Activated T-cell treated with anti-CD3 and anti-CD28 coated beads for 1 hour (primary cell): ENCODE measurements at places on chromosomes 11 and 22.

DNA sequence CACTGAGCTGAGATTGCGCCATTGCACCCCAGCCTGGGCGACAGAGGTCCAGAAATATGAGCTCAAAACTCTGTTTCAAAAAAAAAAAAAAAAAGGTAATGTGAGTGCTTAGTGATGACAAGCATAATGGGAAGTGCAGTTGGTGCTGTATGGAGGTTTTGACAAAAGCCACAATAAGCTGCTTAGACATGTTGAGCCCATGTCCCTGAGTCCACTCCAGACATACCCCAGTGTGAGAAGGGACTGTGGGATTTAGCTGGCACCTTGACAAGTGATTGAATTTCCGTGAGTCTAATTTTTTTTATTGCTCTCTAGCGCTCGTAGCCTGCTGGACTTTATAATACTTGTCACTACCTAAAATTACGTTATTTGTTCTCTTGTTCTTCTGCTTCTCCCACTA lies 15.1 kb upstream of the LGR4 start:
- no peak for DNase-seq

DNA sequence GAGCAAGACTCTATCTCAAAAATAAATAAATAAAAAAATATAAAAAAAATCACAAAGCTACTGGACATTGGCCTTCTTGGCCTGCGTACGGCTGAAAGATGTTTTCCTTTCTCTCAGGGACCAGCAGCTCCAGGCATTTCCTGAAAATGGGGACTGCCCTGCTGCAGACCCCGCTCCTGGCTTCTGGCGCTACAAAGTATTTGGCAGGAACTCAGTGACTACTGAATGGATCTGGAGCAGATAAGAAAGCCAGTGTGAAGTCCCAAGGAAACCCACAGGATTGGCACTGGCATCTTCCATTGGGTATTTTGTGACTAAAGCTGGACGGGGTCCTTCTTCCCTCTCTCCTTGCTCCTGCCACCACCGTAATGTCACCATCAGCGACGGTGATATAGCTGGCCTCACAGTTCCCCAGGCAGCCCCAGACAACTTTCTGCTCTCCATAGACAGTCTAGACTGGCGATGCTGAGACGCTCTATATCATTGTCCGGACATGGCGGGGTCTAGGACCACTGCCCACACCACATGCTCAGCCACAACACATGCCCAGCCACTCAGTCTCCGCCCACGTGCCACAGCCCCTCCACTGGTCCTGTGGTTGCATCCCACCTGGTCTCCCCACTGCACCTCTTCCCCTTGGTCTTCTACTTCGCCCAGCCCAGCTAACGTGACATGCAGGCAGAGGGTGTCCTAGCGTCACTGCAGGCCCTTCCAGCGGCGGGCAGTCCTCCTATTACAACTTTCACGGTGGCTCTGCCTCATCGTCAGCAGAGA lies 22.7 kb upstream of the YPEL1 start:
- DNase-seq = no peak

GRCh38 chr11:131895865-131896264 lies 525.5 kb downstream of the NTM start:
- no peak for DNase-seq

- no peak for DNase-seq
These were observed 45.7 kb downstream of the TRIOBP start for GRCh38 chr22:37742376-37743171.

DNA sequence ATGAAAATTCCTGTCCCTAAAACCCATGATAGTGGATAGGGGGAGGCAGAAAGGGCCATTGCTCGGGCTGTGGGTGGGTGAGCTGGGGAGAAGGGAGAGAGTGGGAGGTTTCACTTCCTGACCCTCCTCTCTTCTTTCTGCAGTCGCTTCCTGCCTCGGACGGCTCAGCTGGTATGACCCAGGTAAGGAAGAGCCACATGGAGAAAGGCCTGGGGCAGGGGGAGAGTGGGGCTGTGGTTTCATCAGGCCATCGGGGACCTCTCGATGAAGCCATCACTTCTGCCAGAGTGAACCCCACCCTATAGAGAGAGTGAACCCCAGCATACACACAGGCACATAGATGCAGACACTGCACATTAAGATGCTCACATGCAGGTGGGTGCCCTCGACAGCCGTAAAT lies 12.6 kb downstream of the CD5 start:
- no peak for DNase-seq

- no peak for DNase-seq
These were observed 4.3 kb upstream of the PARVB start for GRCh38 chr22:44019846-44020245.

- DNase-seq = no peak
These were observed 6.9 kb downstream of the PMM1 start for GRCh38 chr22:41582694-41583093.

GRCh38 chr11:35139722-35140282 lies 831 bp downstream of the CD44 start:
- DNase-seq = no peak

- no peak for DNase-seq
These were observed 1030.4 kb upstream of the CNTN5 start for GRCh38 chr11:97990162-97990920.

- DNase-seq = no peak
These were observed 355.7 kb downstream of the MN1 start for GRCh38 chr22:27445881-27446280.

GRCh38 chr11:75827562-75827961 lies 12.6 kb downstream of the UVRAG start:
- no peak for DNase-seq

- DNase-seq = no peak
These were observed 143.2 kb upstream of the GRIA4 start for GRCh38 chr11:105466582-105467228.

GRCh38 chr11:59259867-59260475 lies 47.2 kb upstream of the MPEG1 start:
- no peak for DNase-seq

- DNase-seq = no peak
These were observed 155.7 kb downstream of the ATG16L2 start for GRCh38 chr11:72969894-72970335.

DNA sequence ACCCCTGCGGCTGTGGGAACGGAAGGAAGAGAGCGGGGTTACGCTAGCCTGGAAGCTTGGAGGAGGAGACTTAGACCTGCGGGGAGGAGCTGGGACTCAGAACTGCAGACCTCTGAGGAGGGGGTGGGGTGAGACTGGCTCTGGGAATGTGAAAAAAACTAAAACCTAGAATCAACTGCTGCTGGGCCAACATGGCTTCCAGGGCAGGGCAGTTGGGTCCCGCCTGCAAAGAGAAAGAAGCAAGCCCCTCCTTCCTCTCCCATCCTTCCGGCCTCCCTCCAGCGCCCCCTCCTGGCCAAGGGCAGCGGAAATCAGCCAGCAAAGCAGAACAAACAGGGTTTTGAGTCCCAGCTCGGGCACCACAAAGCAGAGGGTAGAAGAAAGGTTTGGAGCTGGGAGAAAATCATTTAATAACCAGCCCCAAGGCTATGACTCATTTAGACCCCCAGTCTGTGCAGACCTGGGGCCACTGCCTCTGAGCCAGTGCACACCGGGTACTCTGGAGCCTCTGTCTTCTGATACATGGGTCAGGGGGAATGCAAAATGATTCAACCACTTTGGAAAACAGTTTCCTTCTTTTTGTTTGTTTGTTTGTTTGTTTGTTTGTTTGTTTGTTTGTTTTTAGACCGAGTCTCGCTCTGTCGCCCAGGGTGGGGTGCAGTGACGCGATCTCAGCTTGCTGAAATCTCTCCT lies 7.3 kb upstream of the NCF4 start:
- peak; percentile 84 for DNase-seq

GRCh38 chr11:22677153-22677903 lies 10.9 kb downstream of the GAS2 start:
- no peak for DNase-seq

GRCh38 chr11:57370251-57370650 lies 10.7 kb downstream of the PRG3 start:
- no peak for DNase-seq

DNA sequence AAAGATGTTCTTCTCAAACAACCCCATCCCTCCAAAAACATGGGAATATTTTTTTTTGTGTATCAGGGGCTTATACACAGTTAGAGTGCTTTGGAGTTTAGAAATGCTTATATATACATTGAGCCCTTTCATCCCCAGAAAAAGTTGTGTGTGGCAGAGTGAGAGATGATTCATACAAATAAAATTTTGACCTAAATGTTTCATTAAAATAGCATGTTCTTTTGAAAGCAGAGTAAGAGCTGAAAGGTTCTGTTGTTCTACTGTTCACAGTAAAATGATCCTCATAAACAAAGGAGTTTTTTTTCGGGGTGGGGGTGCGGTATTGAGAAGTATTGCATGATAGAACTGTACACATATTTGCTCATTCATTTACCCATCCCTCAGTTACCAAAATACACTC lies 512.4 kb downstream of the DLG2 start:
- DNase-seq = no peak

DNA sequence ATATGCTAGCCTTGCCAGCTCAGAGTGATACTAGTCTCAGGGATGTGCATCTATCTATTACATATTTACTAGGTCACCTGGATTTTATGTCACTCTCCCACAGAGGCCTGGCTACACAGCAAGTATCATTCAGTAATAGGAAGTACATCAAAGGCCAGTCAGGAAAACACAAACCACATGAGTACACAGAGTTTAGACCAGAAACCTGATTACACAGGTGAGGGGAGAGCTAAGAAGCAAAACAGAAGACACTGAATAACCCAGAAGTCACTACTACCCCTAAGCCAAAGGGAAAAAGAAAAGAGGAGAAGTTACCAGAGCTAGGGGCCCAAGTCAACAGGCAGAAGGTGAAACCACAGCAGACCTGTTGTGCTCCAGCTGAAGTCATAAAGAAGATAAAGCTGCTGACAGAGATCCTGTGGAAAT lies 13.3 kb downstream of the LPXN start:
- no peak for DNase-seq

- no peak for DNase-seq
These were observed 32.5 kb downstream of the GNAZ start for GRCh38 chr22:23102776-23103175.

DNA sequence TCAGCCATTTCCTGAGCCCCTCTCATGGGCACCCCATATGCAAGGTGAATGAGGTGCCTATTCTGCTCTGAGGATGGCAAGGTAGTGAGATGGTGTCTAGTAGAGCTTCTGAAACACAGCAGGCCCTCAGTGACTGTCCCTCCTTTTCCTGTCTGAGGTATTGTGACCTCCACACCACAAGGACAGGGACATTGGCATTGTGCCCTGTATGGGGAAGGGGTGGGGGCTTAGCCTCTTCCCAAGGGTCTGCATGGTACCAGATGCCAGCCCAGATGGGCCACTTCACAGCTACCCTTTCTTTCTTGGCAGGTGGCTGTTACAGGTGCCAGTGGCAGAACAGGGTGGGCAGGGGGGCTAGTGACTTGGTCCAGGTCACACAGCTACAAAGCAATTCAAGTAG lies 78.8 kb downstream of the CABIN1 start:
- no peak for DNase-seq

GRCh38 chr11:128021349-128022006 lies 565.9 kb downstream of the ETS1 start:
- no peak for DNase-seq

DNA sequence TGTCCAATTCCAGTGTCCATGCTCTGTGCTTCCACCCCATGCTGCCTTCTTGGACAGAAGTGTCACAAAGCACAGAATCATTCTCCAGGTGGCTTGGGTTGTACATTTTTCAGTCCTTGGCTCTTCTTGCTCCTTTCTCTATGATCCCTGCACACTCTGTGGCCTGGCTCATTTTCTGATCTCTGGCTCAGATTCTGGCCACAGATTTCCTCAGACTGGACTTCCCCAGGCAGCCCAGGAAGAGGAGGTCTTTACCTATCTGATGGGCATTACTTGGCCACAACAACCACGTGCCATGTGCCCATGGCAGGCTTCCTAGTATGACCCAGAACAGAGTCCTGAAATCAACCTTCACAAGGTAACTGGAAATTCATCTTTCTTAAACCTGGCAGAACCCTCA lies 27.2 kb downstream of the SYTL2 start:
- no peak for DNase-seq

DNA sequence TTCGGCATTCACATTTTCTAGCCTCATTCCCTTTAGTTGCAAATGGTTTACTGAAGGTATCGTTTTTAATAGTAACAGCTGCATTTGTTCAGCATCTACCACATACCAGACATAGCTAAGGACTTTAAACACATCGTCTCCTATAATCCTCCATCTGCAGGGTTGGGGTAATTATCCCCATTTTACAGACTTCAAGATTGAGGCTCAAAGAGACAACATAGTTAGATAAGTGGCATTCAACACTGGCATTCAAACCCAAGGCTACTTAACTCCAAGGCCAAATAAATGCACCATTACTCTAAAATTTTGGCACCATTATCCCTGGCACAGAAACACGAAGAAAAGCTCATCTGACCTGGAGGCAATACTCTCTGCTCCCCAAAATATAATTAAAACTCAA lies 28.5 kb downstream of the SMCO4 start:
- DNase-seq = no peak

GRCh38 chr11:83599066-83599465 lies 312.9 kb upstream of the CCDC90B start:
- no peak for DNase-seq

GRCh38 chr22:32206774-32207758 lies 2.2 kb upstream of the RFPL2 start:
- DNase-seq = no peak

DNA sequence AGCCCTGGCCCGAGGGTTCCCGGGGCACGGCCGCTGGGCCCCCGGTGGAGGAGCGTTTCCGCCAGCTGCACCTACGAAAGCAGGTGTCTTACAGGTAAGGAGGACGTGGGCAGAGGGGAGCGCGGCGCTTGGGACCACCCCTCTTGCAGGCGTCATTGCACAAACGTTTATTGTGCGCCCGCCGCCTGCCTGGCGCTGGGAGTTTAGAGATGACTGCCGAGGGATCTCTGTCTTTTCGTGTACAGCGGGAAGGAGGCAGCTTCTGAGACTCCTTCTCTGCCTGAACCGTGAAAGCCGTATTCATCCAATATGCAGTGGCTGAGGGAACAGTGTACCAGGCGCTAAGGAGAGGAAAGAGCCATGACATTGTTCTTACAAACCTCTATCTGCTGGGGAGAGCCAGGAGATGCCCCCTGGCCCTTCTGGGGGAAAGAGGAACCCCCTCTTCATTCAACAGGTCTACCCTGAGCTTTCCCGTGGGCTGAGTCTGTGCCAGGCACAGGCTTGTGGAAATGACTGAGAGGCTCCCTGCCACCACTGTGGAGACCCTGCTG lies 13.8 kb upstream of the DGKZ start:
- no peak for DNase-seq

DNA sequence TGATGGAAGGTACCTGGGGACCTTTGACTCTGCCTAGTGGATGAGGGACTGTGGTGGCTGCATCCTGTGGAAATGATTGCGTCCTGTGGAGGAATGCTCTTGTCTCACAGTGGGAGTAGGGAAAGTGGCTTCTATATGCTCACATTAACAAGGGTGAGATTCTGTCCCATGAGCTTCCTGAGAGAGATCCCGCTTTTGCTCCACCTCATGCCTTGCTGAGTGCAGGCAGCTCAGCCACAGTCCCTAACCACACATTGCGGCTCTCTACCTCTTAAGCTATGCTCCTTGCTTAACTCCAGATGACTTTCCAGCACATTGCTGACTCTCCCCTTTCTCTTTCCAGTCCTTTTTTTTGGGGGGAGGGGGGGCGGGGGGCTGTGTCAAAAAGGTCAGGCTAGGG lies 45.0 kb downstream of the TEAD1 start:
- no peak for DNase-seq
